CD4-positive, alpha-beta T cell treated with Interleukin-10 for 1 hour (primary cell): ENCODE measurements at places on chromosomes 7 and 10.
A peak's percentile ranks its signal among the peaks of the same experiment; 100 is the strongest.

- DNase-seq: no peak
Observed at GRCh38 chr10:14500172-14500765, 169.5 kb upstream of the FRMD4A start.

GRCh38 chr10:30929901-30930520, 101.7 kb downstream of the ZNF438 start:
- no peak for DNase-seq

DNA sequence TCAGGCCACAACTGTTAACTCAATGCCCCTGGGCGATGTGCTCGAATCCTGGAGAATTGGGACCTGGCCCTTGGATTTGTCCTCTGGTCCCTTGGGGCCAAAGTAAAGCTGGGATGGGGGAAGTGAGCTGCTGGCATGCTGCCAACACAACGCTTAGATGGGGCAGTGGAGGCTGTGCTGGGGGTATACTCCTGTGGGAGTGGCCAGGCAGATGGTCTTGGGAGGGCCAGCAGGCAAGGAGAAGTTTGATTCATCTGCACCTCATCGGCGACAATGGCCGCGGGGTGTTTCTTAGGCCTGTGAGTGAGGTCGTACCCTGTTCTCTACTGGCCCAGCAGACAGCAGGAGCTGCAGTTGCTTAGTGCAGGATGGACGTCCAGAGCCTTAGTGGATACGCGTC, 139.0 kb upstream of the MTPN start:
- no peak for DNase-seq

DNA sequence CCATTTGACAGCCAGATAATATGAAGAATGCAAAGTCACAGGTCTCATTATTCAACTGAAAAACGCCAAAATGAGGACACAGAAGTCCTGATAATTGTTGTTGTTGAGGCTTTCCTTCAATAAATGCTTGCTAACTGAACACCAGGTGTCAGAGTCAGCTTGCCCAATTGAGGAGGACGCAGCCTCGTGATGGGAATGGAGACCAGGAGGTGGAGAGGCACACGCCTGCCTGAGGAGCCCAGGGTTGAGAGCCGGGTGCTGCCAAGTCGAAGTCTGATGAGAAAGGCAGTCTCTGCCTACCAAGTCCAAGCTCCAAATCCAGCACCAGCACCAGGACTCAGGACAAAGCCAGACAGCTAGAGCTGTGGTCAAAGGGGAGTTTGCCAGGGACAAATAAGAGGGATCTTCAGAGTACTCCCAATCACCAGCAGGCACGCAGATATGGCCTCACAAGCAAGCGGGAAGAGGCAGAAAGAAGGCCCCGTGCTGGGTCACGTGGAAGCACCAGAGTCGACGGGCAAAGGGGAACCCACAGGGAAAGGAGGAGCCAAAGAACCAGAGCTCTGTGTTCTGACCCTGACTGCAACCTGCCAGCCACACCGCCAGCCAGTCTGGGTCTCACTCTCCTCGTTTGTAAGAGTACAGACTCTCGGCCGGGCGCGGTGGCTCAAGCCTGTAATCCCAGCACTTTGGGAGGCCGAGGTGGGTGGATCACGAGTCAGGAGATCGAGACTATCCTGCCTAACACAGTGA, 47.6 kb downstream of the VOPP1 start:
- DNase-seq: no peak

DNA sequence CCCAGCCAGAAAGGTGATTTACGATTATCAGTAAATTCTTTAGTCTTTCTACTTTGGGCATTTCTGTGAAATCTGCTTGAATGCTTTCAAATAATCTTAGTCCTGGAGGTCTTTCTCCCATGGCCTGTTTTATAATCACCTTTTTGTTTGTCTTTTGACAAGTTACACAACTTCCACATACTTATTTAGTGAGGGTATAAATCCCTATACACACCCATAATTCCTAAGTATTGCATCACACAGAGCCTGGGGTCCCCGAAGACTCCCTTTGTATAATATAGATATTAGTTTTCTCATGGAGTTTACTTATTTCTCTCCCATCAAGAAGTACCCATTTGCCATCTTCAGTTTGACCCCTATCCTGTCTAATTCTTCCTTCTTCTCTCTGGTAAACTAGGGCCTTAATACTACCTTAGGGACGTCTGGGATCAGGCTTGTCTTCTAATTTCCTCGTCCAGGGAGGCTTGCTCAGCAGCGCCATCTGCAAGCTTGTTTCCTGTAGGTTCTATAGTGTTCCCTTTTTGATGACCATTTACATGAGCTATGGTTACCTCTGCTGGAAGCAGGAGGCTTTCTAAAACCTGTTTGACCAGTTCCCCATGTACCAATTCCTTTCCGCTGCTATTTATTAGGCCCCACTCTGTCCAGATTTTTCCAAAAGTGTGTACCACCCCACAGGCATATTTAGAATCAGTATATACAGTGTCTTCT, 8.1 kb downstream of the DNAH11 start:
- DNase-seq: no peak

DNA sequence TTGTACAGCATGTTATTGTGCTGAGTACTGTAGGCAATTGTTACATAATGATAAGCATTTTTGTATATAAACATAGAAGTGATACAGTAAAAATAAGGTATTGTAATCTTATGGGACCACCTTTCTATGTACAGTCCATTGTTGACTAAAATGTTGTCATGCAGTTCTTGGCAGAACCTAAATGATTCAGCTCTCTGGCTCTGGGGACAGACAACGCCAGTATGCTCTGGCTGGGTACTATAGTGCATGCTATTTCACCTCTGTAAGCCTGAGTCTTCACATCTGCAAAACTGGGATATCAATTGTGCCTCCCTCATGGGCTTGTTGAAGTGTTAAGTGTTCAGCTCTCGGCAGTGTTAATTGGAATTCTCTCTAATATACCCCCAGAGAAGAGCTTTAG, 674.3 kb downstream of the INHBA start:
- DNase-seq: no peak

GRCh38 chr7:1750541-1751021, 80.5 kb downstream of the ELFN1 start:
- no peak for DNase-seq

GRCh38 chr7:50529093-50529862, 35.9 kb downstream of the DDC start:
- DNase-seq: no peak

DNA sequence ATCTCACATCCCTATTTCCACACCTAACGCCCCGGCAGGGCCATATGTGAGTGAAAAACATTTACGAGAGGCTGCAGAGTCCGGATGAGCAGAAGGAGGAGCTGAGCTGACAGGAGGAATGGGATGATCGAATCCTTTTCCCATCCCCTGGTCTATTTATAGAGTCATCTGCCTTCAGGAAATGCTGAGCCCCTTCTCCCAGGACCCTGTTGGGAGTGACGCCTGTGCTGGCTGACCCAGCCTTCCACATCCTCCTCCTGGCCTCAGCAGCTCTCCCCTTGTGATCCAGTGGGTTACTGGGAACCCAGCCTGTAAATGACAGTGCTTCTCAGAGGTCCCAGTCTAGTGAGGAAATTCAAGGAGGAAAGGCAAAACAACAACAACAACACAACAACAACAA, 16.6 kb downstream of the DENND2A start:
- DNase-seq: no peak

- DNase-seq: no peak
Observed at GRCh38 chr10:63414481-63415260, 51.1 kb downstream of the JMJD1C start.

DNA sequence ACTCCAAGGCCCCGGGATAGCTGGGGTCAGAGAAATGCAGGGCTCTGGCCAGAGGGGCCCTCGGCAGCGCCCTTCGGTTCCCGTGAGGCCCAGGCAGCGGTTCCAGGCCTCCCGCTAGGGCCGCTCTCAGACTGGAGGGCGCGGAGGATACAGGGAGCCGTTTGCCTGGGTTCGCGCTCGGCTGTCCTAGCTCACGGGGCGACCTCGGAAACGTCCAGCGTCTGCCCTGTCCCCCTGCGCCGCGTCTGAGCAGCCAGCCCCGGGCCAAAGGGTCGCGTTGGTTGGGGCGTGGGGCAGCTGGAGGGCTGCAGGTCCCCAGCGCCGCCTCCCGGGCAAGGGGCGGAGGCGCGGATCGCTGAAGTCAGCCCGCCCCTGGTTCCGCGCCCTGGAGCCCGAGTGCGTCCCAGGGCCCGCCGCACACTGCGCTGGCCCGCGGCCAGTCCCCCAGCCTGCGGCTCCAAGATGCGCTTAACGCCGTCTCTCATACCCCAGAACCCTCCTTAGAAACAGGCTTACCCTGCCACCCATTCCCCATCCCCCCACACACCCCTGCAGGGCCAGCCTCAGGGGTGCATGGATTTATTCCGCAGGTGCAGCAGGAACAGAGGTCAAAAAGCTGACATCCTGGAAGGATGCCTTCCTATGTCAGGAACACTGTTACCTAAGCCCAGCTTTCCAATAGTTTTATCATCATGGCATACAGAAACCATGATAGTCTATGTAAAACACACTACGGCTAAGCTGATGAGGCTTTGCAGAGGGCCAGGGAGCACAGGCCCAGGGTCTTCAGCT, 22.1 kb upstream of the OPN4 start:
- no peak for DNase-seq

GRCh38 chr10:33287112-33287511, 47.4 kb downstream of the NRP1 start:
- DNase-seq: no peak

DNA sequence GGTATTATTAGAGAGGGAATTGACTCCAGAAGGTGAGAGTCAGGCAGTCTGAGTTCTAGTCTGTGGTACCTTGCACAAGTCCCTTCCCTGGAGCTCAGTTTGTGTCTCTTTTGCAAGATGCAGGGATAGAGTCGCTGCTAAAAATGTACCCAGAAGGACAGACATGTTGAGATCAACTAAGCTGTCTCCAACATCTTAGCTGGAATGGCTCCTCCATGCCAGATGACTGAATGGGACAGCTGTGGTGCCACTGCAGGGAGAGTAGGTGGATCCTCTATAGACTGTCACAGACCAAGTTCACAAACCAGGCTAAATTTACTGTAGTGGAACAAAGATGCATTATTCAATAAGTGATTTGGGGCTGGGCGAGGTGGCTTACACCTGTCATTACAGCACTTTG, 120.1 kb downstream of the NEURL1 start:
- no peak for DNase-seq

GRCh38 chr7:19972876-19973275, 199.5 kb upstream of the TMEM196 start:
- no peak for DNase-seq

- no peak for DNase-seq
Observed at GRCh38 chr7:78448911-78449310, 650.3 kb downstream of the PHTF2 start.

GRCh38 chr10:49167425-49168170, 20.6 kb downstream of the TMEM273 start:
- DNase-seq: no peak

GRCh38 chr10:13656337-13657100, 69.8 kb downstream of the PRPF18 start:
- DNase-seq: no peak

DNA sequence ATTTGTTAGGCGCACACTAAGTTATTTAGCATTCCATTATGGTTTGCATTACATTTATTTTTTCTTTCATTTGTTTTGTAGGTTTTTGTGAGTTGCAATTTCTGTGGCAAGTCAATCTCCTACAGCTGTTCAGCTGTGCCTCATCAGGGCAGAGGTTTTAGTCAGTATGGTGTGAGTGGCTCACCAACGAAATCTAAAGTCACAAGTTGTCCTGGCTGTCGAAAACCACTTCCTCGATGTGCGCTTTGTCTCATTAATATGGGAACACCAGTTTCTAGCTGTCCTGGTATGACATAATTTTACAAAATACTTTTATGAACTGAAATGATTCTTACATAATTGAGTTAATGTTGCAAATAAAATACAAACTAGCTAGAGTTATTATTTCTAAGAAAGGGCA, 29.5 kb downstream of the MIOS start:
- peak; percentile 28 for DNase-seq

DNA sequence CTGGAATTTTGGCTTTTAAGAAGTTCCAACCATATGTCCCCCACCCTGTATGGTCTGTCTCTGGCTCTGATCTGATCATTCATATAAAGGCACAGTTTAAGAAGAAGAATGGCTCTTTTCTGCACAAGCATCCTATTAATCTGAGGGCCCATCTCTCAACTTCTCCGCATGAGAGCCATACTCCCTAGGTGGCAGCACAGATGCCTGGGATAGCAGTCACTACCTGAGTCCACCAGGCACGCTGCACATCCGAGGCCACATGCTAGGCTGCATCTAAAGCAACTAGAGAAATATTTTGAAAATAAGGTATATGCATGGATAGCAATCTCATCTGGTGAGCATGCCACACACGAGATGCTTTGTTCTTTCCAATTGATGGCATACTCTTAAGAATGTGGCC, 565.5 kb downstream of the PARD3 start:
- DNase-seq: no peak

DNA sequence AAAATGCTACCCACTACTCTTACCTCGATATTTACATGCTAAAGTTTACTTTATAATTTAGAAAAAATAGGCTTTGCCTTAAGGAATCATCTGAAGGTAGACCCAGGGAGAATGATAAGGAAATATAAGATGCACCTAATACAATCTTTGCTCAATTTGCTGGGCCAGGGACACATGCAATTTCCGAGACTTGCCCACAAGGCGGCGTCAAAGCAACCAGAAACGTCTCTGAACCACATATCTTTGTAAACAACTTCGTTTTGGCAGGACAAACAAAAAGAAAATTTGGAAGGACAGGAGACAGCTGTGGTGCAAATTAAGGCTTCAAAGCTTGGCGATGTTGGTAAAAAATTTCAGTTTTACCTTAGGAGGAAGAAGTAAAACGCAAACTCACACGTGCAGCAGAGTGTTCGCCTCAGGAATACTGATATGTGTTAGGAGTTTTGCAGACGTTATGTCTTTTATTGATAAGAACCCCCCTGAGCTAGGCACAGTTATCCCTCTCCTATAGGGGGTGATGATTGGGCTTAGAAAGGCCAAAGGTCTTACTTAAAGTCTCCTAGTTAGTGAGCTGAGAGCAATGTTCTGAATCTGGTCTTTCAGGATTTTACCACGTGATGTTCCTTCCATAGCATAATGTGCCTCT, 134.3 kb downstream of the PRKCQ start:
- peak; percentile 71 for DNase-seq

- no peak for DNase-seq
Observed at GRCh38 chr7:50657341-50657873, 92.2 kb upstream of the DDC start.

GRCh38 chr7:65749518-65749917, 123.4 kb upstream of the VKORC1L1 start:
- no peak for DNase-seq

GRCh38 chr7:146575903-146576302, 459.3 kb downstream of the CNTNAP2 start:
- DNase-seq: no peak

GRCh38 chr7:65307651-65308299, 65.9 kb upstream of the ZNF92 start:
- DNase-seq: peak; percentile 55

- no peak for DNase-seq
Observed at GRCh38 chr10:107826171-107826570, 661.7 kb upstream of the SORCS1 start.

- no peak for DNase-seq
Observed at GRCh38 chr10:10044922-10045764, 972.5 kb upstream of the CELF2 start.

GRCh38 chr10:124227055-124227975, 133.9 kb upstream of the CHST15 start:
- no peak for DNase-seq

- no peak for DNase-seq
Observed at GRCh38 chr10:18332484-18332883, 192.3 kb downstream of the CACNB2 start.
